ENCODE measurements at places on chromosomes 2 and 18. TPM values are rescaled to one million over a fixed set of nuclear protein-coding genes. Genes with fewer than 3 reads are reported as not detected.

DNA sequence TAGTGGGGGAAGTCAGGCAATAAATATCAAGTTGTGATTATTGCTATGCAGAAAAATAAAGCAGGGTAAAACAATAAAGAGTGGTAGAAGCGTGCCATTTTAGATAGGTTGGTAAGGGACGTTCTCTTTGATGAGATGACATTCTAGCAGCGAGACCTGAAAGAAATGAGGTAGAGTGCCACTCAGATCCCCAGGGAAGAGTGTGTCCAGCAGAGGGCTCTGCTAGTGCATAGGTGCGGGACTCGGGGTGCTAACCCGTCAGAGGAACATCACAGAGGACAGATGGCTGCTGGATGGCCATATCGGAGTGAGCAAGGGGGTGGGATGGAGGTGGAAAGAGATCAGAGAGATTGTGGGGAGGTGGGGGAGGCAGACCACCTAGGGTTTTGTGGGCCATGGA lies 16.3 kb upstream of the GTF2A1L start:
- DNase-seq: peak; percentile 59

DNA sequence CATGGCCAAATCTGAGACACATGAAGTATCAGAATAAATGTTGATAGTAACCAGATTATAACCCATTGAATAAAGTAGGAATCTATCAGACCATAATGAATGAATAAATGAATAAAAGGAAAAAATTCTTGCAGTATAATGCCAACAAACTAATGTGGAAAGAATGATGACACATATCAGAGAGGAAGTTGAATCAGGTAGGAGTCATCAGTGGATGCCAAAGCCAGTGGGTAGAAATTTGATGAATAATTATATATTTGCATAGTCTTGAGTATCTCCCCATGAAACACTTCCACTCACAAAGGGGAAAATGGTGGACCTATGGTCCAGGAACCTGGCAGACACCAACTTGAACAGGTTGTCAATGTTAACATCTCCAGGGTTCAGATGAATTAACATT lies 68.6 kb downstream of the GALNT3 start:
- no peak for DNase-seq

Gene QPCT
- 2.0 TPM for total RNA-seq

GRCh38 chr2:44805401-44806235 lies 135.9 kb upstream of the SIX3 start:
- DNase-seq: no peak

Gene TCF7L1
- 3.7 TPM for total RNA-seq

GRCh38 chr2:74387346-74387745 lies 7.2 kb upstream of the DCTN1 start:
- DNase-seq: no peak

Measured in hepatocyte (in vitro differentiated cells).